Mesothelial cell of epicardium (in vitro differentiated cells): ENCODE measurements at places on chromosomes 1 and 21.

DNA sequence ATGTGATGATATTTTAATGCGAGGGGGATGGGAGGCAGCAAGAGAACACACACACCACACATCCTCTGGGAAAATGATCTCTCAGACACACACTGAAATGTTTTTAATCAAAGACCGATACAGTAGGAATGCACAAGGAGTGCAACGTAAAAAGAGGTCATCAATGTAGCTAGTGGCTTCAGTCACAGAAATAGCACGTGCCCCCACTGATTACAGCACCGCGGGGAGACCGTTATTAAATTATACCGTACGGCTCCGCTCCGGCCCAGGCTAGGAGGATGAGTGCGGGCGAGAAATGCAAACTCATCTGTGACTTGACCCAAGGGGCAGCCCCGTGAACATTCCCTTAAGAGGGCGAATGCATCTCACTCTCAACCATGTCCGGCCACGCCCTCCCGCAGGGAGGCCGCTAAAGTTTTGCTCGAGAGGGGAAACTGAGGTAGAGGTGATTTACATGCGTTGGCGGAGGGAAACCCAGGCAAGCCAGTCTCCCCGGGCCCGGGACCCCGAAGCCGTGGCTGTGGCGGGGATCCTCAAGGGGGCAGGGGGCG lies 552 bp downstream of the UBR4 start:
- peaks cover 60% of the 10 kb centered on the region for H3K4me1 ChIP-seq
- no peak for DNase-seq
- H3K27ac ChIP-seq, result peak overlapping the region; percentile 97
- H3K4me3 ChIP-seq, result peak overlapping the region; percentile 94
- H3K36me3 ChIP-seq, result peaks cover 2% of the 10 kb centered on the region

DNA sequence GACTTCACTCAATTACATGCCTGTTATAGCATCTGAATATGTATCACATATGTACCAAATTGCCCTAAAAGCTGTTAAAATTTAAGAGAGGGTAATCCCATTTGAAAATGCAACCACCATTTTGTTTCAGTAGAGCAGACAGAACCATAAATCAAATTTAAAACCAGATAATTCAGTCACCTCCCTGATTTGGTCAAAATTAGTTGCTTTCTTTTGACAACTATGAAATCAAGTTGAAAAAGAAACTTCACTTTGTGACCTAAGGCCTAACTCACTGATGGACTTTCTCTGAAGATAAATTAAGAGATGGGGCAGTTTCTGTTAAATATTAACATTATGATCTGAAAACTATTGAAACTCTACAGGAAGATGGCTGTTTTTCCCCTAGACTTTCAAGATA lies 6.7 kb downstream of the GORAB start:
- H3K36me3 ChIP-seq, result peaks cover 37% of the 10 kb centered on the region
- H3K27me3 ChIP-seq, result no peaks in the 10 kb centered on the region
- no peak overlapping the region for H3K4me3 ChIP-seq
- no peak for DNase-seq
- H3K27ac ChIP-seq, result no peak overlapping the region

GRCh38 chr1:94259635-94260289 lies 22.4 kb upstream of the ARHGAP29 start:
- no peaks in the 10 kb centered on the region for H3K36me3 ChIP-seq
- H3K4me1 ChIP-seq, result no peaks in the 10 kb centered on the region
- peaks cover under 1% of the 10 kb centered on the region for H3K27me3 ChIP-seq
- H3K4me3 ChIP-seq, result no peak overlapping the region
- DNase-seq, result no peak

DNA sequence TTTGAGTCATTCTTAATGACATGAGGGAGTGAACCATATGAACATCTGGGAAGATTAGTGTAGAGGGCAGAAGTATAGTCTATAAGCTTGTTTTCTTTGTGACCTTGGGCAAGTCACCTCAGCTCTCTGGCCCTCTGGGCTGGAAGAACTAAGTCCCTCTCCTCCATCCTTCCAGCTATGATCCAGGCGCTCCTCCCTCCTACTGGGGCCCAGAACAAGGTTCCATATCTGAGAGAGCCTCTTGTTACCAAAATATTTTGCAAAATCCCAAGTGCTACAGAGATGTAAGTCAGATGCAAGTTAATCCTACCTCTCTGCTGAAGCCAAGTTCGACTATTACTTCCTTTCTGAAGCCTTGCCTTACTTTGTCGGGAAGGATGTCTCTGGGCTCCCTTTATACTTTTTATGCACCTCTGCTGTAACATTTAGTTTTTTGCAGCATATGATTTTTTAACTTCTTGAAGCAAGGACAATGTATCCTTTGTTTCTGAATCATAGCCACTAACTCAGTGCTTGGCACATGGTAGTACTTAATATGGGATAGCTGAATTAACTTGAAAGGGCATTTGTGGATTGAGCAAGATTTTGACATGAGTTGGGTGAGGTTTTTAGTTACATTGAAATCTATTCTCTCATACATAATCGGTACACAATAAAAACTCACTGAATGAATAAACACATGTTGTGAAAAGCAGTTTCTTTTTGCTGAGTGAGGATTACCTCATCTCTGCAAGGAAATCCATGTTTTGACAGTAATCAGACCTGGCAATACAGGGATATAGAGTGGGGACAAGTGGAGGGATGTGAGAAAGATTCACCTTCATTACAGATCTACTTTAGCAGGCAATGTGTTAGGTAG lies 54.7 kb upstream of the BEND5 start:
- no peak for DNase-seq
- H3K27ac ChIP-seq, result no peak overlapping the region
- no peaks in the 10 kb centered on the region for H3K4me1 ChIP-seq
- H3K36me3 ChIP-seq, result no peaks in the 10 kb centered on the region
- H3K27me3 ChIP-seq, result peaks cover 67% of the 10 kb centered on the region
- no peak overlapping the region for H3K4me3 ChIP-seq

GRCh38 chr1:167499664-167500101 lies 18.6 kb downstream of the CD247 start:
- peaks cover 4% of the 10 kb centered on the region for H3K4me1 ChIP-seq
- H3K27ac ChIP-seq, result no peak overlapping the region
- DNase-seq, result no peak
- peaks cover 43% of the 10 kb centered on the region for H3K27me3 ChIP-seq
- no peak overlapping the region for H3K4me3 ChIP-seq

DNA sequence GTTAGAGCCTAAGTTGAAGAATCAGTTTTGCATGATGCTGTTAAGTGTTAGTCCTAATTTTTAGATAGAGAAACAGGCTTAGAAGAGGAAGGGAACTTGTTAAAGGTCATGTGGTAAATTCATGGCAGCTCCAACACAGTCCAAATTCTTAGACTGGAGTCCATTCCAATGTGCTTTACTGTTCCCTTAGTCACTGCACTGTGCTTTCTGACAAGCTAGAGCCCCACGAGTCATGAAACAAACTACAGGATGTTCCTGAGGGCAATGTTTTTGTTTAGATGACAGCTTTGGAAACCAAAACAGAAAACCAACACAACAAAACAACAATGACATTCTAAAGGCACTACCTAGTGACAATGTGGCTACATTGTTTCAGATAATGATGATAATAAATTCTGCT lies 23.1 kb upstream of the RGS4 start:
- no peaks in the 10 kb centered on the region for H3K4me1 ChIP-seq
- DNase-seq, result no peak
- no peaks in the 10 kb centered on the region for H3K36me3 ChIP-seq
- H3K27ac ChIP-seq, result no peak overlapping the region
- H3K27me3 ChIP-seq, result peaks cover 2% of the 10 kb centered on the region
- H3K4me3 ChIP-seq, result no peak overlapping the region

- no peak for DNase-seq
- H3K4me3 ChIP-seq, result no peak overlapping the region
- no peak overlapping the region for H3K27ac ChIP-seq
- H3K27me3 ChIP-seq, result no peaks in the 10 kb centered on the region
- peaks cover 20% of the 10 kb centered on the region for H3K36me3 ChIP-seq
- H3K4me1 ChIP-seq, result peaks cover 14% of the 10 kb centered on the region
Measured at GRCh38 chr1:204260601-204261197, 46.9 kb upstream of the GOLT1A start.

DNA sequence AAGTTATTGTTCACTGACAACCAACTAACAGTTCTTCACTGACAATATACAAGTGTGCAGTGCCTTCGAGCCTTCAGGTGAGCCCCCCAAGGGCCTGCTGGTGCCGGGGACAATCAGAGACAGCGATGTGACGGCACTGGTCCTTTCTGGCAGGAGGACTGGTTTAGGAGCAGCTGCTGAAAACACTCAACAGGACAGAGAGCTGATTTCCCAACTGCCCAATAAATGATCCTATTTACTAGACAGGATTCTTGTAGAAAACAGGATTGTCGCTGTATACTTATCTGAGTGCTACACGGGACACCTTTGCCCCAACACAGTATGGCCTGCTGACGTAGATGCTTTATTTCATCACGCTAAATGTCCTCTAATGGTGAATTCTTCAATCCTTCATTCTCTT lies 65.4 kb downstream of the TP53BP2 start:
- H3K36me3 ChIP-seq, result peaks cover 54% of the 10 kb centered on the region
- H3K27me3 ChIP-seq, result no peaks in the 10 kb centered on the region
- no peak overlapping the region for H3K27ac ChIP-seq
- peaks cover 8% of the 10 kb centered on the region for H3K4me1 ChIP-seq
- H3K4me3 ChIP-seq, result no peak overlapping the region

GRCh38 chr1:33402206-33402605 lies 28.7 kb downstream of the PHC2 start:
- no peaks in the 10 kb centered on the region for H3K27me3 ChIP-seq
- H3K27ac ChIP-seq, result no peak overlapping the region
- H3K4me3 ChIP-seq, result no peak overlapping the region
- no peaks in the 10 kb centered on the region for H3K4me1 ChIP-seq
- peaks cover 7% of the 10 kb centered on the region for H3K36me3 ChIP-seq

- H3K36me3 ChIP-seq, result no peaks in the 10 kb centered on the region
- H3K27ac ChIP-seq, result no peak overlapping the region
- peaks cover 25% of the 10 kb centered on the region for H3K4me1 ChIP-seq
- no peak overlapping the region for H3K4me3 ChIP-seq
- no peak for DNase-seq
Measured at GRCh38 chr21:41664881-41665765, 101.7 kb downstream of the RIPK4 start.

DNA sequence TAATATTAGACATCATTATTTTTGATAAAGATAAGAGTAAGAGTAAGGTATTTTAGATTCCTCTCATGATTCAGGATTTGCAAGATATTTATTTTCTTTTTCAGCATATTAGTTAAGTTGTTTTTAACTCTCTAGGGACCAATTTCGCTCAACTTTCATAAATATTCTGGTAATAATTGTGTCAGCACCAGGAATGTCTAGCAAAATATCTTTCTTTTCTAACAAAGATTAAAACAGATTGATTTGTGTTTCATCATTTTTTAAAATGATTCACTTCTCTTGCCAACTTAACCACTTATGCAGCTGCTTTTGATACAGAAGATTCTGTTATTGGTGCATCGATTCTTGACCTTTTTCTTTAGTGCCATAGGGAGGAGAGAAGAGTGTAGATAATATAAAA lies 172.8 kb upstream of the PTGFR start:
- DNase-seq, result no peak
- H3K36me3 ChIP-seq, result no peaks in the 10 kb centered on the region
- H3K27ac ChIP-seq, result no peak overlapping the region
- no peaks in the 10 kb centered on the region for H3K4me1 ChIP-seq
- H3K27me3 ChIP-seq, result peaks cover 13% of the 10 kb centered on the region

- no peak overlapping the region for H3K27ac ChIP-seq
- no peak for DNase-seq
- H3K4me3 ChIP-seq, result no peak overlapping the region
- no peaks in the 10 kb centered on the region for H3K4me1 ChIP-seq
- H3K27me3 ChIP-seq, result peaks cover 18% of the 10 kb centered on the region
Measured at GRCh38 chr1:181660621-181661020, 177.3 kb downstream of the CACNA1E start.

DNA sequence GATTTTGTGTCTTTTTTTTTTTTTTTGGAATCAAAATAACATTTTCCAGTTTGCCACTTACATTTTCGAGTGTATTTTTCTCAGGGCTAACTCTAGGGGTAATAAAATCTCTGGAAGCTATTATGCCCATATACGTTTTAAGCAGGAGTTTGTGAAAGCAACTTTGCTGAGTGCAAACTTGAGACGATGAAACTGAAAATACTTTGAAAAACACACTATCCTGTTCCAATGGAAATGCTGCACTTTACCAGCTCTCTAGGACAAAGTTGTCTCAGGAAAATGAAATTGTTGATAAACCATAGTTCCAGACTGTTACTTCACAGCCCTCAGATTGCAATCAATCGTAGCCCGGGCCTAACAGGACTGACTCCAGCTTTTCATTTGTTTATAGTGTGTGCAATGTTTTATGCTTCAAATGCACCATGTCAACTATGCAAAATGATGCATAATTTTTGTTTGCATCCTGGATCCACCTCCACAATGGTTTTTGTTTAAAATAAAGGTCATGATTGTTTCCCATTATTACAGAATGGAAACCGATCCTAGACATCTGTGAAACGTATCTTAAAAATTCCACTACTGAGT lies 220.6 kb upstream of the PKN2 start:
- H3K36me3 ChIP-seq, result no peaks in the 10 kb centered on the region
- H3K27ac ChIP-seq, result no peak overlapping the region
- peaks cover 4% of the 10 kb centered on the region for H3K4me1 ChIP-seq

- peaks cover 4% of the 10 kb centered on the region for H3K36me3 ChIP-seq
- no peak overlapping the region for H3K4me3 ChIP-seq
- DNase-seq, result no peak
- peak overlapping the region; percentile 5 for H3K27ac ChIP-seq
- peaks cover 34% of the 10 kb centered on the region for H3K4me1 ChIP-seq
- H3K27me3 ChIP-seq, result no peaks in the 10 kb centered on the region
Measured at GRCh38 chr21:31509194-31510017, 150.1 kb upstream of the SOD1 start.

GRCh38 chr1:3349161-3349967 lies 105.1 kb upstream of the ARHGEF16 start:
- H3K4me3 ChIP-seq, result no peak overlapping the region
- H3K27me3 ChIP-seq, result peaks cover 34% of the 10 kb centered on the region
- H3K4me1 ChIP-seq, result peaks cover 9% of the 10 kb centered on the region
- DNase-seq, result no peak

GRCh38 chr1:116832308-116832931 lies 77.3 kb upstream of the PTGFRN start:
- H3K27me3 ChIP-seq, result no peaks in the 10 kb centered on the region
- peaks cover 26% of the 10 kb centered on the region for H3K4me1 ChIP-seq
- no peak overlapping the region for H3K27ac ChIP-seq
- peaks cover 6% of the 10 kb centered on the region for H3K36me3 ChIP-seq
- no peak overlapping the region for H3K4me3 ChIP-seq

DNA sequence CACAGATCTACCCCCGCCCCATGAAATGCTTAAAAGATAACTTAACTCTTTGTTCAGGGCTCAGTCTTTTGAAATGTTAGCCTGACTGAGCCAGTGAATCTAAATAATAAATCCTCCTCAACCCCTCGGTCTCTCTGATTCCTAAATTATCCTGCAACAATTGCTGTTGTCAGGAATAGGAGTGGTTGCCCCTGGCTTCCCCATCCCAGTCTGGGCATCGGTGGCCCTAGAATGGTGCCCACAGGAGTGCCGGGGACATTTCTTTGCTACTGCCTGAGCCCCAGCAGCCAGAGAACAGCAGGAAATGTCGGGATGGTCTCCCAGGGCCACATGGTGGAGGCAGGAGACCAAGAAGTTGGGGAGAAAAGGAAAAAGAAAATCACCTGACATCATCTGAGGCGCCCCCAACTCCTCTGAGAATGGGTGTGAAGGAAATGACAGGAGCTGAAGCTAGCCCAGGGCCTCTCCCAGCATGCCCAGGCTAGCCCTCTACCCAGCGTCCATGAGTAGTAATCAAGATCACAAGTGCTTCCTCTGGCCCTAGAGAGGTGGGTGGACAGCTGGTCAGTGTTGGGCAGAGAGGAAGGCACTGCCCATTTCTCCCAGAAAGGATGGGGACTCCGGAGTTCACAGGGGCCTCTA lies 1.6 kb downstream of the PADI4 start:
- H3K4me3 ChIP-seq, result no peak overlapping the region
- no peaks in the 10 kb centered on the region for H3K36me3 ChIP-seq
- H3K27me3 ChIP-seq, result peaks cover 3% of the 10 kb centered on the region
- no peak overlapping the region for H3K27ac ChIP-seq
- no peak for DNase-seq
